ENCODE measurements at places on chromosomes 3 and 15.

DNA sequence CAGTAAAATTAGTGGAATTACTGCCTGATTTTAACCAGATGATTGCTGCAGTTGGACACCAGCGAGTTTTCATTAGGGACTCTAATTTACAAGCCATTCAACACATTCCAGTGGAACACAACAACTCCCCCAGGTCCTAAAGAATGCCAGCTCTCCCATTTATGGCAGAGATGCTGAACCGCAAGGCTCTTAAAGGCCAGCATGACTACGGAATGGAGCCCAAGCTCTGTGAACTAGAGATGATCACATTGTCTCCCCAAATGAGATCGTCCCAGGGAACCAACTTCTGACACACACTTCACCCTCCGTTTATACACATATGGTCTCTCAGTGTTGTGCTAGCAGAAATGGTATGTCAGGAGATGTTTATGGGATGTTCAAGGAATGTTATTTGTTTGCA is 446.2 kb upstream of the NR2F2 start:
- no peak for DNase-seq

DNA sequence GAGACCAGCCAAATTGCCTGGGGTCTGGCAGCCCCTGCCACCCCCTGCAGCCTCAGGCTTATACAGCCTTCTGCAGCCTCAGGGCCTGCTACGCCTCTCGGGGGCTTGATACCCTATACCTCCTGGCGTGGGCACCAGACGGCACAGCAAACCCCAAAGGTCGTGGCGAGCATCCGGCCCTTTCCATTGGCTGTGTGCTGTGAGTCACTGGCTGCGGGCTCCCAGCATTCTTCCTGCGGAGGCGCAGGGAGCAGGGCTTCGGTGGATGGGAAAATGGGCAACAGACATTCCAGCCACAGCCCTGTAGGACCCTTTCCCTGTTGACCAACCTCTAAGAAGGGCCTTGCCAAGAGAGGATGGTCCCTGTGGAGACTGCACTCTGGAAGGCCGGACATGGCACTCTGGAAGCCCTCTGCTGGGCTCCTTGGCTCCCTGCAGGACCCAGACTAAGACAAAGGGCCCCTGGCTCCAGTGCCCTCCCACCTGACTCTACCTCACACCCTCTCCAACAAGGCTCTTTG is 59.6 kb downstream of the ITGA11 start:
- peak; percentile 52 for DNase-seq

GRCh38 chr15:59174835-59175831 is 31.5 kb upstream of the LDHAL6B start:
- peak; percentile 76 for DNase-seq

DNA sequence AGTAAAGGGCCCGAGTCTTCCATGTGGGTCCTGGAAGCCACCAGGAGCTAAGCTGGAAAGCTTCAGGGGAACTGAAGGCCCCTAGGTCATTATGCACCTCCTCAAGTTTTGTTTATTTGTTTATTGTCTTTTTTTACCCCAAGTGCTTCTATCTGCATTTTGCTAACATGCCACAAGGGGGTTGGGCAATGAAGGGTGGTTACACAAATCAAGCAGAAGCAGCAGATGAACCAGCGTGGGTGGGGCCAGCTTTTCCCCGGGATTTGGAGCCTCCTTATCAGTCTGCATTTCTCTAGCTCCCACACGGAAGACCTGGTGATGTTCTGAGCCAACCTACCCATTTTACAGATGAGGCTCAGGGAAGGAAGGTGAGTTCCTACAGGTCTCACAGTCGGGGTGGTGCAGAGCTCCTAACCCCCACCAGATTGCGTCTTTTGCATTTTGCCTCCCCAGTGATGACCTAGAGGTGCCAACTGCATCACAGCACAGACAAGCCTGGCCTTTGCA is 16.8 kb downstream of the TMC3 start:
- DNase-seq: no peak

- no peak for DNase-seq
Measured at GRCh38 chr3:194602669-194603171, 30.5 kb downstream of the TMEM44 start.

GRCh38 chr15:98723195-98723594 is 74.9 kb downstream of the IGF1R start:
- DNase-seq: no peak

- no peak for DNase-seq
Measured at GRCh38 chr3:113254171-113254947, 43.0 kb downstream of the BOC start.

Measured in D341Med (cell line).